ENCODE measurements at places on chromosomes 5 and 9.

- DNase-seq = no peak
Observed at GRCh38 chr9:36676778-36677485, 104.2 kb downstream of the MELK start.

DNA sequence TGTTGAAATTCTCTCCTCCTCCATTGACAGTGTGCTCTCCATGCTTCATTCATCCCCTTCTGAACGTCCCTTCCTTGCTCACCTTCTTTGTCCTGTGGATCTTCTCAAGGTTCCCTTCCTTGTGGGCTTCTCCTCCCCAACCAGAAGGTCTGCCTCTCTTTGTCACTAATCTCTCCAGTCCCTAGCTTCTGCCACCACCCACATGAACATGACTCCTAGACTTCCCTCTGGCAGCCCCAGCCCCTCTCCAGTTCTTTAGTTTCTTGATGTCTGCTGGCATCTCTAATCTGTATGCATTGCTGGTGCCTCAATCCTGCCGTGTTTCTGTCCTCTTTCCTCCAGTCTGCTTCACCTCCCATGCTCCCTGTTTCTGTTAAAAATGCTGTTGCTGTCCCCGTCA, 79.3 kb downstream of the ARHGAP26 start:
- no peak for DNase-seq

GRCh38 chr5:112554101-112554977, 135.3 kb upstream of the EPB41L4A start:
- no peak for DNase-seq

DNA sequence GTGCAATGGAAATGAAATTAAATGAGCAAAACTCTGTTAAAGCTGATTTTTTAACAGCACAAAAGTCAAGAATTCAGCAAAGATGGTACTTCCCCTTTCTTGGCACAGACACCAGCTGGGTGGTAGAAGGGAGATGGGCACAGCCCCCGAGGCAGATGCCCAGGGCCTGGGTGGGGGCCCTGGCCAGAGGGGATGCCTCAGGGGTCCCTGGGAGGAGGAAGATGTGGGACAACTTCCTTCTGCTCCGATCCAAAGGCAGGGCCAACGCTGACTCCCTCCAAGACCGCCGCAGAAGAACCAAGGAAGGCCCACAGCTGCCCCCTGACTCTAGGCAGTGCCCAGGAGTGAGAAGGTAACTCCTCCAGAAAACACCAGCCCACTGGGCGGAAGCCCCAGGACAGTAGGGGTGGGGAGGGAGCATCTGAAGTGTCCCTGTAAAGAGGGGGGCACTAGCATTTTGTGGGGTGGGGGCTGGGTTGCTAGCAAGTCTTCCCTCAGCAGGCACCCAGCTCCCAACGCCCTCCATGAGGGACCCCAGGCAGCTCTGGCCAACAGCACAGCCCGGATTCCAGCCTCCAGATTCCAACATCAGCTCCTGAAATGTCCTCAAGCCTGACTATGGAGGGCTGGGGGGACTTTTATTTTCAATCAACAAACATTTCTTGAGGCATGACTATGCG, 4.9 kb downstream of the NACC2 start:
- no peak for DNase-seq

GRCh38 chr9:71094708-71095251, 26.6 kb downstream of the TRPM3 start:
- DNase-seq = no peak

Measured in stimulated activated CD8-positive, alpha-beta memory T cell treated with anti-CD3 and anti-CD28 coated beads, Interleukin-4, amount 100 ng/mL, for 4 hours (primary cell).